ENCODE measurements at places on chromosomes 4 and X.

GRCh38 chrX:107701493-107702121 is 73.3 kb downstream of the PRPS1 start:
- DNase-seq, result no peak

DNA sequence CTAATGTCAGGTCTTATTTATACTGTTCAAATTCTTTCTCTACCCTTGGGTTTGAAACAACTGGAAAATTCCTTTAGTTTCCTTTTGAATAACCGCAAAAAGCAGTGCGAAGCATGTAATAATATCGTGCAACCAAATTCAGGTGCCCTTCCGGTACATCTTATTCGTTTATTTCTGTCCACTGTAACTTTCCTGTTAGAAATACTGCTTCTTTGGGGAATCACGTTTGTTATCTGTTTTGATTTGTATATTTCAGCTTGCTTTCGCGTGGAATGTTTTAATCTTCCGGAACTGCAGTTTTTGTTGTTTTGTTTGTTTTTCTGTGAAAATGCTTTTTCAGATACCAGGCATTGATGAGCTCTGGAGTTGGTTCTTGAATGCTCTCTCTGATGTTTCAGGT is 85.7 kb upstream of the HPRT1 start:
- peak; percentile 56 for DNase-seq

DNA sequence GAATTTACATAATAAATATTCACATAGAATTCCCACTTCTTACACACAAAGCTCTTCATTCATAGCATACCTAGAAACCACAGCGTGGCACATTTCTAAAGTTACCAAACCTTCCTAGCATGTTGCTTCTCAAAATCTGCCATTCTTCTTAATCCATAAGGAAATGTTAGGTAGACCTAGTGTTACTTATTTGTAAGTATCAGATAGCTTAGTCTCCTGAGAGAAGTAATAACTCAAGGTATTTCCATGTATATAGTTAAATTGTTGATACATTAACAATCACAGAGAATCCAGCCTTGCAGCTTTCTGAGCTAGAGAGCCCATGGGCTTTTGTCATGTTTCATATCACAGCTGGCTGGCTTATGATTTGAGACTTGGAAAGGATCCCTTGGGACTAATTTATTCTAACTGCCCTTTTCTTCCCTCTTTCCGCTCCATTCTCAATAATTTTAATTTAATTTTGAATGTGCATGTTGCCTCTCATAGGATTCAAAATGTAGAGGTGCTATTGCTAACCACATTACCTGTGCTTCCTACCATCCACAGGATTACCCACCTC is 17.6 kb downstream of the SH3RF1 start:
- no peak for DNase-seq

DNA sequence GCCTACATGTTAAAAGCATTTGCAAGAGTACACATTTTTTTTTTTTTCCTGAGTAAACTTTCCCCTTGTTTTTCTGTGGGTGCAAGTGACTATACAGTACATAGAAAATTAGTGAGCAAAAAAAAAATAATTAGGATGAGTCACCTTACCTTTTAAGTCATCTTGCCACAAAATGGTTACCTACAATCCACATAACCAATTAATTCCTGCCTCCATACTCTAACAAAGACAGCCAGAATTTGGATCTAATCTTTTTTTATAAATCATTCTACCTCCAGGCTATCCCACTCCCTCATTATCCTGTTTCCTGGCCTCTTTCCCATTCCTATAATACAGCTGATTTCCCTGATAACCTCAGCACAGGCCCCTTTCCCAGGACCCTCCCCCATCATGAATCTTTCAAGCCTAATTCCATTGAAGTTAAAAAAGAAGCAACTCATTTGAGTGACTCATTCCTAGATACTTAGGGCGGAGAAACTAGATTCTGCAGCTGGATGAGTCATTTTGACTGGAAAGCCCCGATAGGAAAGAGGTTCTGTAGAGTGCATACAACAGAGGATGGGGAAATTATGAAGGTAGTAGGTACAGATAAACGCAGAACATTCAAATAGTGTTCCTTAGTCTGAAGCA is 128.2 kb downstream of the C4orf51 start:
- peak; percentile 83 for DNase-seq

DNA sequence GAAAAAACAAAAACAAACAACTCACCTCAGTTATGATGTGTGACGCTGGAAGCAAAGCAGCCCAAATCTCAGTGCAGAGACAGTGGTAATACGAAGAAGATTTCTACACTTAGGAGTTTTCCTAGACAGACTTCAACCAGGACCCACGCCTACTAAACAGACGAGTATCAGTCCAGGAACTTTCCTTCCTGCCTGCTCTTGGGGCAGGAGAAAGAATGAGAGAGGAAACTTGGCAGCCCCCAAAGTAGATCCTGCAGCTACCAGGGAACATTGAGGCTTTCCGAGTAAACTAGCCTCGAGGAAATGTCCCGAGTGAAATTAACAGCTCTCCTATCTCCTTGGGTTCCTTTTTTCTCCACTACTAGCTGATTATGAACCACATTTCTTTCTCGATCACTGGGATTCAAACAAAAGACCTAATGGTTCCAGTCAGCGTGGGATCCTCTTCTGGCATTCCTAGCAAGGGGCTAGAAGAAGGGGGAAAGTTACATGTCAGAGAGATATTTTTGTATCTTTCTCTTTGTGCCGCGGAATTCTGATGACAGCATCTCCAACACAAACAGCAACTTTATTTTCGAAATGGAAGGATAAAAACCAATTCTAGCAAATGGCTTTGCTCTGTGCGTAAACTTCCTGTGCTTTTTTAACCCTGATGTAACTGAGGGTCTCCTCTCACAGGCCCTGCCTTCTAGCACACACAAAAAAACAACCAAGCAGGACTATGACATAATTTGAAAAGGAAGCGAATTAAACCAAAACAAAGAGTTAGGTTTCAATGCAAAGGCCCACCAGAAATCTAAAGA is 53.2 kb downstream of the PPM1K start:
- no peak for DNase-seq

- DNase-seq, result no peak
Observed at GRCh38 chr4:6875431-6875831, 34.2 kb upstream of the TBC1D14 start.

- DNase-seq, result no peak
Observed at GRCh38 chrX:17292111-17292527, 82.9 kb upstream of the NHS start.

DNA sequence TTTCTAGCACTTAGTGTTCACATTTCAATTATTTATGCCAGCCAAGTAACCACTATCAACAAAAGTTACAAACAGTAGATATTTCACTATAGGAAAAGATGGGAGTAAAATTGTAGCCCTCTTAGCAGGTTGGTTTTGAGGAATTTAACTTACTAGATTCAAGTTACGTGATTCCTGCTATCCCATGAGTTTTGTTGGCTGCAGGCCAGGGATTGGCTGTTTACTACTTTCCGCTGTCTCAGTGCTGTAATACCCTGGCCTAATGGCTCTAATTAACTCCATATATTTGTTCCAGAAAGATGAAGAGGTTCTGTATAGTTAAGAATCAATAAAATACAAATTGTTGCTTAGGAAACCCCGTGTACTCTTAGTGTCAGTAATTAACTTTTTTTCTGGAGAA is 55.5 kb upstream of the MAGED1 start:
- no peak for DNase-seq

DNA sequence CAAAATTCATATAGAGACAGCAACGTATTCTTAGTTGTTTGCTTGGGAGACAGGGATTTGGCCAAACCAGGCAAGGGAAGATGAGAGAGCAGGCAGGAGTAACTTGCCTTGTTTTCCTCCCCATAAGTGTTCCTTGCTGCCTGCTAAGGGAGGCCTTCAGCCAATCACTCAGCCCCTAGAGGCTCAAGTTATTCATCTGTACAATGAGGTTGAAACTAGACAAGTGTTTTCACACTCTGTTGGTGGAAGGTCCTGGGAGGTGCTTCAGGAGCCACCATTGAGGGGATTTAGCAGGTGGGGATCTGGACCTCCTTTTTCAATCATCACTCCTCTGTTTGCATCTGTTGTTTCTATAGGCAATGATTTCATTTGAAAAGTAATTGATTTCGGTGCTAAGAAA is 23.6 kb upstream of the HMGB3 start:
- no peak for DNase-seq

- no peak for DNase-seq
Observed at GRCh38 chr4:182521011-182521410, 277.8 kb downstream of the TENM3 start.

GRCh38 chr4:114286262-114286810 is 306.9 kb upstream of the ARSJ start:
- DNase-seq, result no peak

- no peak for DNase-seq
Observed at GRCh38 chr4:124203613-124204238, 508.8 kb downstream of the ANKRD50 start.

DNA sequence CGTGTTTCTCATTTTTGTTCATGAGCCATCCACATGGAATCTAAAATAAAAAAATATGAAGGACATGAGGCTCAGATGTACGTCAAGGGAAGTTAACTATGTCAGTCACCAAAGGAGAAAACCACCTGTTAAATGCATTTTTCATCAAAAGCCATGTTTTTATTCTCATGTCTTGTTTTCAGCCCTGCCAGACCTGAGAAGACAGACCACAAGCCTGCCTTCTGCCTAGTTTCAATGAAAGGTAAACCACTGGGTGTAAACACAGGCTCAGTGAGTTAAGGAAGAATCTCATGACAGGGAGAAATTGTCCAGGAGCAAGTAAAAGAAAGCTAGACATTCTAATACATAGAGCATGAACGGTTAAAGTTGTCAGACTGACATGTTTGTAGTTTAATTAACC is 52.3 kb upstream of the TNIP3 start:
- DNase-seq, result no peak

DNA sequence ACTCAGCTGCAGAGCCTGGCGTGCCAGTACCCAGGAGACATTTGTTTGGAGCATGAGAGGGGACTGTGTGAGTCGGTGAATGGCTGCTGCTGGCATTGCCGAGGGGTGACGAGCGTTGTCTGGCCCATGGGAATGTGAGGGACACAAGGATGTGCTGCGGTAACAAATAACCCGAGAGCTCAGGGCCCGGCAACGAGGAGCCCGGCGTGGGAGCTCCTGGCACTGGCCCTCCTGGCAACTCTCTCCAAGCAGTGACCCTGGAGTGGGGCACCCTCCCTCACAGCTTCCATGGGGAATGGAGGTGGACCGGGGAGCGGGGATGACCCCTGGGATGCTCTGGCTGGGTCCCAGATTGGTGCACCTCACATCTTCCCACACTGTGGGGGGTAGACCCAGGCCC is 44.0 kb upstream of the SORCS2 start:
- DNase-seq, result no peak

DNA sequence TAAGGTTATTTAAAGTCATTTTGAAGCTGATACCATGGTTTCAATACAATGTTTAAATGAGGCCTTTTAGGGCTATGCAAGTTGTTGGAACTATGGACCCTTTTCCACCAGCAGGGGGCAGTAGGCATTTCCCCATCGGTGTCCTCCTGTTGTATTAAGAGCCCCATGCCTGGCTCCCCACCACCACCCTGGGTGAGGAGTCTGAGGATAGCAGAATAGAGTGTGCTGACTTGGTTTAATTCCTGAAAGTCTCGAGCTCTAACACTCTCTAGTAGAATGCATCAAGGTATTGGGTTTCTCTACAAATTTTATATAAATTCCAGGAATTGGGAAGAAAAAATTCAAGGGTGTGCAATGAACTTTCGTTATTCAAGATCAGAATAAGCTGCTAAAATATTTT is 234.8 kb upstream of the JADE1 start:
- peak; percentile 89 for DNase-seq

DNA sequence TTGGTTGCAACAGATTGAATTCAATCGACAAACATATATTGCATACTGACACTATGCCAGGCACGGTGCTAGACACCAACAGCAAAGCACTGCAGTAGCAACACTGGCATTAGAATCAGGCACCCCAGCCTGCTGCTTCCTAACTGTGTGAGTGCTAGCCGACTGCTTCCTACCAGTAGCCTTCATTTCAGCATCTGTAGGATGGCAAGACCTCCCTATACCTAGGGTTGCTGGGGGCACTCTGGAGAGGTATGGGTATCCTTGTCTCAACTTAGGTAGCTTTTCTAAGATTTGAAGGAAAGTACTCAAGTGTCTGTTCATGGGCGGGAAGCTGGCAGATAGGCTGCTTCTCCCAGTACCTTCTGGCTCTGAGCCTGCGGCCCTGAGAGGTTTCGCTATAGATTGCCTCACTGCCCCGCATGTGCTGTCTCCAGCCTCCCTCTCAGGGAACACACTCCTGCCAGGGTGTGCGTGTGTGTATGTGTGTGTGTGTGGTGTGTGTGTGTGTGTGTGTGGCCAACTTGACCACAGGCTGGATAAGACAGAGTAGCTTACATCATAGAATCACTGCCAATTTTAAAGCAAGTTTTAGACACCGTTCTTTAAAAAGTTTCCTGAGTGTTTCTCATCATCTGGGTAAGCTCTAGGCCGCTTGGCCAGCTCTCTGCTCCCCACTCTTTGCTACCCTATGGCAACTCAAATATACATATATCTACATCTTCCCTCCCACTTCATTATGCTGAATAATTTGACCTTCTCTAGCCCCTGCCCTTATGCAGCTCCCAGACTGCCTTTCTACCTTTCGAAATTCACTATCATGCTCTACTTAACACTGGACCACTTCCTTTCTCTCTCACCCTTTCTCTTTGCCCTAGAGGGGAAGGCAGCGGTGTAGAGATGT is 97.0 kb upstream of the PJA1 start:
- no peak for DNase-seq

DNA sequence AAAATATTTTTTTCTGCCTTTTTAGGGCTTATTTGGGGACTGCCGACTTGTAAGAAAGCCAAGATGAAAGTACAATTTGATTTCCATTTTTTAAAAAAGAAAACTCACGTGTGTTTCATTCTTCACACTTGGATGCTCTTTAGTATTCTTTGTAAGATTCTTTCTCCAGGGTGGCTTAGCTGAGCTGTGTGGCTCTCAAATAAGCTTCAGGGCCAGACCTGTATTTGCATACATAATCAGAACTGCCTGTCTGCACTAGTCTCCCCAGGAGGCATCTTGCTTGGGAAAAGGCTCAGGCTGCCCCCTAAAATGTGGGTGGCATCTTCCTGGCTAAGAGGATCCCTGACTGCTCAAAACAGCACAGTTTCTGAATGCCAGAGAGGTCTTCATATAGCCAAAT is 498.4 kb downstream of the MID1IP1 start:
- no peak for DNase-seq

GRCh38 chr4:118113220-118113619 is 78.9 kb downstream of the NDST3 start:
- DNase-seq, result no peak

- DNase-seq, result no peak
Observed at GRCh38 chr4:188143731-188144130, 4.5 kb downstream of the TRIML1 start.

GRCh38 chr4:145951931-145952330 is 13.3 kb upstream of the ZNF827 start:
- DNase-seq, result no peak

GRCh38 chrX:71057848-71058530 is 10.1 kb downstream of the SNX12 start:
- no peak for DNase-seq
